SK-N-DZ (cell line): ENCODE measurements at places on chromosomes 5 and 9.

DNA sequence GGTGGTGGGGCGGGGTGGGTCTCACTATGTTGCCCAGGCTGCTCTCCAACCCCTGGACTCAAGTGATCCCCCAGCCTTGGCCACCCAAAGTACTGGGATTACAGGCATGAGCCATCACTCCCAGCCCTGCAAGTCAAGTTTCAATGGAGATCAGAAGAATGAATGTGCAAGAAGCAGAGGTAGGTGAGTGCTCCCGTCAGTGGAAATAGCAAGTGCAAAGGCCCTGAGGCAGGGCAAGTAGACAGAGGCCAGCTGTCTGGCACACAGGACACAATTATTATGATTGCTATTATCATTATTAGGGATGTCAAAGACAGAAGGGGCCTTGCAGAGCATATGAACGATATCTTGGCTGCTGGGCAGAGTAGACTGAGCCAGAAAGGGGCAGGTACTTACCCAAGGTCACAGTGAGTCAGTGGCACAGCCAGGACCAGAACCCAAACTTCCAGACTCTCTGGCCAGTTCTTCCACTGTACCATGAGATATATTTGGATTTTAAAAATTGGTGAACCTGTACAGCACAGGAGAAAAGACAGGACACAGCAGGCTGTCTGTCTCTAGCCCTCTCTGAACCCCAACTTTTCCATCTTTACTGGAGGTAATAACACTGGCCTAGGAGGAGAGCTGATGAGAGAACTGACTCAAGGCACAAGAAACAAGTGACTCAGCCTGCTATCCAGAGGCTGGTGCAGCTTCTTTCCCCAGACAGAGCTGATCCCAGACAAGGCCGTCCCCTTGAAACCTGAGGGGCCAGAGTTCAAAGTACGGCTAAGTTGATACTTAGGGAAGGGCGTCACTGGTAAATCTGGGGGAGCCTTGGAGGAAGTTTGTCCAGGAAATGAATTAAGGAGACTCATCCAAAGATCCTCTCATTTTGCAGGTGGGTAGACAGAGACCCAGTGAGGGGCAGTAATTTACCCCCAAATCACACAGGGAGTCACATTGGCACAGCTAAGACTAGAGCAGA is 1.4 kb downstream of the HDHD3 start:
- no peak for DNase-seq

GRCh38 chr5:6162175-6162574 is 216.2 kb downstream of the MED10 start:
- no peak for DNase-seq

DNA sequence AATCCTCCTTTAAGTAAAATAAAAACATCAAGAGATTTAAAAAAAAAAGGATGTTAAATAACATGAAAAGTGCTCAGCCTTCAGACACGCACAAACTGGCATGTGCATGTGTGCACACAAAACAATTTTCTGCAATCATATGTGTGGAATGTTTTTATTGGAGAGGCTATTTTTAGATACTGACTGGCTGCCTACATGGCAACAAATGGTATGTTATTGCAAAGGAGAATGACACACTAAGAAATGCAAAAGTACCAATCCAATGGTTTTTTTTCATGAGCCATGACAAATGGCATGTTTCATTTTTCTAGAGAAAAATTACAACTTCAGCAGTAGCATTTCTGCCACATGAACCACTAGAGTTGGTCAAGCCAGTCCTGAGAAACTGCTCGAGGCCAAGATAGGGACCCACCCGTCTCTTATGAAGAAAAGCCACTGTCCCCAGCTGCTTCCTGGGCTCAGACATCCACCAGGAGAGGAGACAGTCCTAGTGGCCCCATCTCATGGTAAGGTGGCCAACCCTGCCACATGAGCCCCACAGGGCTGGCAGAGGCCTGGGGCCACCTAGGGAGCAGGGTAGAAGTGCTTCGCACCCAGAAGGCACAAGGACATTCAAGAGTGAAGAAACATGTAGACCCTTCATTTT is 116.4 kb downstream of the MYO10 start:
- no peak for DNase-seq

GRCh38 chr9:98214811-98215210 is 22.4 kb upstream of the CORO2A start:
- no peak for DNase-seq

DNA sequence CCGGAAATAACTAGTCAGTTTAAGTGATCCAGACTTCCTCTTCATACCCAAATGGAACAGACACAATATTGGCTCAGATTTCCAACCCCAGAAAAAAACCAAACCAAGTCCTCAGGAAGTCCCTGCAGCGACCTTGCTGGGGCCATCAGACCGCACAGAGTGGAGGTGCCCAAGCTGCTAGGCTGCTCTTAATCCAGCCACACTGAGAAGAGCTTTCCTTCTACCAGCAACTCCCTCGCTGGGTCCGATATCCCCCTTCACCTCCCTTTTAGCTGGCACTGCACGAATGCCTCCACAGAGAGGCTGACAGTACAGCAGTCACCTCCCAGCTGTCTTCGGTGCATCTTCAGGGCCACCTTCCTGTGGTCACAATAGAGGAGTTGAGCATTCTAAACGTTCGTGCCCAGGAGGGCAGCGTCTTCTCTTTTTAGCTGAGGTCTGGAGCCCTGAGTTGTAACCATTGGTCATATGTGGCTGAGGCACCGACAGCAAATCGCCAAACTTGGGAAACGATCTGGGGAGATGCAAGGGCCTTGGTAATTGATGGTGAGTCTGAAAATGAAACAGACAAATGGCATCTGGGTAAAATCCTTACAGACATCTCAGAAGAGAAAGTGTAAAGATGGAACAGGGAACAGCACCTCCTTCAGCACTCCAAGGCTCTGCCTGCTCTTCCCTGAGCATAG is 5.7 kb downstream of the NAIF1 start:
- DNase-seq = no peak
